NCI-H1417 (cell line): ENCODE measurements at places on chromosomes 12 and 14.

DNA sequence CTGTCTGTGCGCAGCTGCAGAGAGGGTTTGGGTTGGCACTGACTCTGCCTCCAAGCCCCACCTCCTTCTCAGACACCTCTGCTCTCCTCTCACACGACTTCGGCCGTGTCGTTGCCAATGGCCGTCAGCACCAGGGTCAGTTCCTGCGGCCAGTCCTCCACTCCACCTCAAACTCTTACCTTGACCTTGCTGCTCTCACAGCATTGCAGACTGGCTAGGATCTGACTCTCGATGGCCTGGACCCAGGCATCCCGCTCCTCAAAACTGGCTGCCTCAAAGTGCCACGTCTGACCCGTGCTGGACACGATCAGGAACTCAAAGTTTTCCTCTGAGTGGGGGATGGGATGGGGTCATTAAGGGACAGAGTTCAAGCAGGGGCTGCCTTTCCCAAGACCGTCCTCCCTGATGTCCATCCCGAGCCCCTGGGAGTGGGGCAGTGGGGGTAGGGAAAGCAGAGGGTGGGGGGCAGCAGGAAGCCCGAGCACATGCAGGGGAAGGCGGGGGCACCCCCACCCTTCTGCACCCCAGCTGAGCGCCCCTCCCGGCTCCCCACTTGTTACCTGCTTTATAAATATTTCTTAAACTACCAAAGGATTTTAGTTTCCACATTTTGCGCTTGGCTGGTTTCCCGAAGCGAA lies 10.7 kb downstream of the AGAP2 start:
- DNase-seq, result no peak

DNA sequence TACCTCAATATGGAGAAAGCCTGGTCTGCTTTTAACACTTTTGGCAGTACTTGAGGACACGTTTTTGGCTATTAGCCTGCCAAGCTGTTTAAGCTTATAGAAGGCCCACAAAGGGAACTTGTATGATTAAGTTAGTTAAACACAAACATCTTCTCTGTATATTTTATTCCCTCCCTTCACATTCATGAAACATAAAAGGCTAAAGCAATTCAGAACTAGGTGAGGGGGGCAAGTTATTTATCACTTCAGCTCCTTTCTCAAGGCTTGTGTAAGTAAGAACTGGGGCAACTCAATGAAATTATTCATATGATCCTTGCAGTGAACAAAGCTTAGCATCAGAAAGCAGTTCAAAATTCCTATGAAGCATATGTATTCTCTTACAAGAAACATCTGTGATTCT lies 7.5 kb downstream of the PRICKLE1 start:
- DNase-seq, result no peak

DNA sequence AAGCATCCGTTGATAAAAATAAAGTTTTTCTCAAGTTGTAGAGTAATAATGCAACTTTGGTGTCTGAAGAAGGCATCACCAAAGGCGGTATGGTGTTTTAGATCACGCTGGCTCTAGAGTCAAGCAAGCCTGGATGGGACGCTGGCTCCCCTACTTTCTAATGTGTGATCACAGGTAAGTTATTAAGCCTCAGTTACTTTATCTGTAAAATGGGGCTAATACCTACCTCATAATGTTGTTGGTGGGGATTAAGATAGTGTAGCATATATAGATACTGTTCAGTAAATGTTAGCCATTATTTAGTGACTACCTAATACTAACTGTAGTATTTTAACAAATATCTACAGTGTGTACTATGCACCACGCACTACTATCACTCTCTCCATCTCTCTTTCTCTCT lies 45.8 kb downstream of the SLC38A1 start:
- no peak for DNase-seq

GRCh38 chr14:74459289-74459946 lies 33.4 kb upstream of the SYNDIG1L start:
- DNase-seq, result peak; percentile 8

DNA sequence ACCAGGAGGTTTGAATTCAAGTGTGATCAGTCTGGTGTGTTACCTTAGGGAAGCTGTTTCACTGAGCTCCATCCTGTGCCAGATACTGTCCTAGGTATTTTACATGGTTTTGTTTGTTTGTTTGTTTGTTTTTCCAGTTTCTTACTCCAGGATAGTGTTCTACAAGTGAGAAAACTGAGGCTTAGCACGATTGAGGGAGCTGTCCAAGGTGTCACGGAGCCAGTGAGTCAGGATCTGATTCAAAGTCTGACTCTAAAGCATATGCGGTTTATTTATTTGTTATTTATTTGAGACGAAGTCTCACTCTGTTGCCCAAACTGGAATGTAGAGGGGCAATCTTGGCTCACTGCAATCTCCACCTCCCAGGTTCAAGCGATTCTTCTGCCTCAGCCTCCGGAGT lies 79.7 kb upstream of the GNG2 start:
- DNase-seq, result no peak

- DNase-seq, result no peak
Measured at GRCh38 chr12:86711731-86712130, 455.5 kb upstream of the MGAT4C start.

- DNase-seq, result no peak
Measured at GRCh38 chr12:25526778-25527177, 26.3 kb downstream of the LMNTD1 start.

DNA sequence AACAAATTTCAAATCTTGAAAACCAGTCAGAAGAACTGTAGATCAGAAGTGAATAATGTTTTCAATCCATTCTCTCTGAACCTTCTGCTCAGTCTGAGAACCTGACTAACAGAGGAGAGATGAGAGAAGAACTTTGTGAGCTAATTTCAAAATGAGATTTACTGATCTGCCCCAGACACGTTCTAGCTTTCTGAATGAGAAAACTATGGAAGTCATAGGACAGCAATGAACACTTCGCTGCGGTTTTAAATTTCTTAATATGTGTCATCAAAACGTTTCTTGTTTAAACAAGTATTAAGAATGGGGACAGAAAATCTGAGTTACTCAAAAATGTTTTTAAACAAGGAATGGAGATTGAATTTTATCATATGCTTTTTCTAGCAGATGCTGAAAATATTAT lies 66.6 kb upstream of the FAR2 start:
- DNase-seq, result no peak
